ENCODE measurements at places on chromosomes 12 and 14.
A peak's percentile ranks its signal among the peaks of the same experiment; 100 is the strongest.

DNA sequence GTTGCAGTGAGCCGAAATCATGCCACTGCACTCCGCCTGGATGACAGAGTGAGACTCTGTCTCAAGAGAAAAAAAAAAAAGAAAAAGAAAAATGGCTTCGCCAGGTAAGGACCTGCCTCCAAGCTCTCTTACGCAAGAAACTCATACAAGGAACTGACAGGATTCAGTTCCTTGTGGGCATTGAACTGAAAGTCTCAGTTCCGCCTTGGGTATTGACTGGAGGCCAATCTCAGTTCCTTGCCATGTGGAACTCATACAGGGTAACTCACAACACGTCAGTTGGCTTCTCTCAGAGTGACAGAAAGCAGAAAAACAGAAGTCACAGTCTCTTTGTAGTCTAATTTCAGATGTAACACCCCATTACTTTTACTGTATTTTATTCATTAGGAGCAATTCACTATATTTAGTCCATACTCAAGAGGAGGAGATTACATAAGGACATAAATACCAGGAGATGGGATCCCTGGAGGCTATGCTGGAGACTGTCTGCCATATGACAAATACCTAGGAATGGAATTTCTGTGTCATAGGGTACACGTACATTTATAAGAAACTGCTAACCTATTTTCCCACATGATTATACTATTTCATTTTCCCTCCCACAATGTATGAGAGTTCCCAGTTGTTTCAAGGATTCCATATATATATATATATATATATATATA, 11.4 kb upstream of the NOPCHAP1 start:
- no peak for DNase-seq

DNA sequence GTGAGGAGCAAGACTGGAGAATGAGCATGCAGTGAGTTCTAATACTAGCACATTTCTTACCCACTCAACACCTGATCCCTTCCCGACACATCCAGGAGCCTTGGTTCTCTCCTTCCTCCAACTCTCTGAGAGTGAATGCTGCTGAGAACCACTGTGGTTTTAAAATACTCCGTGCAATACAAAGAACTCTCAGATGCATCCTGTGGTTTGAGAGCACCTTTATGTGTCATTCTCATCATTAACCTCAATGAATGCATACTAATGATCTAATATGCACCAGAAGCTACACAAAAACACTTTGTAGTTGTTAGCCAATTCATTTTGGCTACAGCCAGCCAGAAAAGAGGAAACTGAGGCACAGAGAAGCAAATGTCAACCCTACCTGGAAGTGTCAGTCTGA, 87.6 kb downstream of the GALNT8 start:
- DNase-seq: no peak

DNA sequence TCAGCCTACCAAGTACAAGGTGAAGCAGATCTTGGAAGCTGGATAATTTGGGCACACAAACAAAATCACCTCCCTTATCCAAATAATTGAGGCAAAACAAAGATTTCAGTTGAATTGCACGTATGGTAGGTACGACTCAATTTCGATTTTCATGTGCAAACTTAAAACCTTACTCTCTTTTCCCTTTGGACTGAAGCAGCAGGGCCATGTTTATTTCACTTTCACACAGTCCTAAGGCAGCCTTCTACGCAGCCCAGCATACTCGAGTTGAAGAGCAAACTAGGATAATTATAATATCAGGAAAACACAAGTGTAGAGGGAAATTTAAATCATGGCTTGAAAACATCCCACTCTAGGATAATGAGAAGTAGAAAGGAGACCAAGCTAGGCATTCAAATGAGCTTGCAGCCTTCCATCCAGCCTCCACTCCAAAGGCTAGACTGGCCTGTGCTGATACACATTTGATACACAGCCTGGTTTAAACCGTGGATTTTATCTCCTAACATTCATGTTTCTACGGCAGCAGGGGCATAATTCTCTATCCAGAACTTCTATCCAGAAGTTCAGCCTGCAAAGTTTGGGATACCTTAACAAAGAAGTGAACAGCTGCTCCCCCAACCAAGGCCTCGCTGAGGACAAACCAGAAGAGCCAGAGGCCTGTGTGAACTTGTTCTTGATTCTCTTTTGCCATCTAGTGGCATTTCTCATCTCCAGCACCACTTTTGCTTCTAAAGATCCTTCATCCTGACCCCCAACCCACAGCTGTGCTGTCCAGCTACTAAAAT, 2.4 kb upstream of the RNASE7 start:
- DNase-seq: peak; percentile 63

GRCh38 chr14:68479247-68479646, 313.6 kb downstream of the ZFP36L1 start:
- DNase-seq: no peak

- DNase-seq: no peak
Observed at GRCh38 chr14:38280081-38280480, 24.2 kb upstream of the CLEC14A start.

DNA sequence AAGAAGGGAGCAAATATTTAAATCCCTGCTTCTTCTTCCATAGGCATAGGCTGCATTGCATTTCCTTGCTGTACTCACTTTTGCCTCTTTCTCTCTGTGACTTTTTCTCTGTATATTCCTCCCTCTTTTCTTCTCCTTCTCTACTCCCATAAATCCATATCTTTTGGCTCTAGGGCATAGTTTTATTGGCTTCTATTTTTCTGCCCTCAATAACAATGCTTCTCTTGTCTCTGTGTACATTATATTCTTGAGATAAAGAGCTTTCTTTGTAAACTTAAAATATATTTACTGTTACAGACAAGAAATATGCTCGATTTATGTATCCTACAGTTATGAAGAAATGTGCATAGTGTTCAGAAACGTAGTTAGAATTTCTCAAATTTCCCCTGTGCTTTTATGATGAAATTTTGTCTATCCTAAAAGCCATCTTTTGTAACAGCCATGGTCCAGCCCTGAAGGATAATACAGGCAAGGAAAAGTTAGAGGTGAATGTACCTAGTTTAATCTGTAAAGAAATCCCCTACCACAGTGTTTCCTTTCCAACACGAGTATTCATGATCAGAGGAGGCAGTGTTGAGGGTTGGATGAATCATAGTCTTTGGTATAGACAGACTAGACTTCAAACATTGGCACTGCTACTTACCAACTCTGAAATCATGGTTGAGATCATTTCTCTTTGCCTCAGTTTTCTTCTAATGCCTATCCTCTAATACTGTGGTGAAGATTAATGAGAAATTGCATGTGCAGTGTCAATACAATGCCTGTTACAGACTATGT, 173.3 kb upstream of the FAR2 start:
- DNase-seq: no peak

DNA sequence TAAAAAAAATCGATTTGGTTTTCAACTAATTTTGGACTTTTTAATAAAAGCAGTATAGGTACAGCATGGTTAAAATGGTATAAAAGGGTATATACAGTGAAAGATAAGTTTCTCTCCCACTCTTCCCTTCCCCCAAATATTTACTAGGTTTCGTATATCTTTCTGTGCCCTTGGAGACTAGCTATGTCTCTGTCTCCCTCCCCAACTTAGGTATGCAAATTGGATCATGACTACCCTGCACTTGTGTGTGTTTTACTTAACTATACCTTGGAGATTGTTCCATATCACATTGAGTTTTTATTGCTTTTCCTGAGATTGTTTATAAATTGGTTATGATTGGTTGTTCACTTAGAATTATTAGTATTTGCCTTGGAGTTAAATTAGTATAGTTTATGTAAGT, 19.4 kb downstream of the AEBP2 start:
- DNase-seq: no peak
